ENCODE measurements at places on chromosomes 7 and 10.

DNA sequence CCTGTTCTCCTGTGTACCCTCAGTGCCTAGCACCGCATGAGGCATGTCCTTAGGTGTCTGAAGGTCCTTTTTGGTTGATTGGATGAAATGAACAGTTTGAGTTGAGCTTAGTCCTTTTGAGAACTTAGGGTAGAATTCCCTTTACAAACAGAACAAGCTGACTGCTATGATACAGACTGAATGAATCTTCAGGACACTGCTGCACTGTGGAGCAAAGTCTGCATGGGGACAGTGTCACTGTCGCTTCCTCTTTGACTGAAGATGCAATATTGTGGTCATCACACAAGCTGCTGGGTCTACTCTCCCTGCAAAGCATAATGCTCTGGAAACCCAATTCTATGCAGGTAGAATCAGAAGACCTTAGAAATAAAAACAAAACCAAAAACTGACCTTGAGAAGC lies 8.6 kb upstream of the PLAU start:
- no peak for DNase-seq

DNA sequence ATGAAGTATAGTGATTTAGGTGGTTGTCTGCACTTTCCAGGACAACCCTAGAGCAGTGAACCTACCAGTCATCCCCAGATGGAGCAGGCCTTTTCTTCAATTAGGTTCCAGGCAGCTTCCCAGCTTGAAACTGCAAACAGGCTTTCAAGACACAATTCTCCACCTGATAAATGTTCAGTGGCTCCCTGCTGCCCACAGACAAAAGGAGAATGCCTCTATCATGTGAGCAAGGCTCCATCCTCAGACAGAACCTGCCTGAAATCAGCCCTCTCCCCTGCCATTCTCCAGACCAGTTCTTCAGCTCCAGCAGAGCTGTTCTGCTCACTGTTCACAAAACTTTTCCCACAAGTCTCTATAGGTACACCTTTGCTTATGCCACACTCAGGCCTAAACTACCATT lies 22.1 kb downstream of the RELN start:
- no peak for DNase-seq

GRCh38 chr10:81021428-81022129 lies 483.9 kb downstream of the SH2D4B start:
- DNase-seq = no peak

GRCh38 chr7:2014391-2015241 lies 218.1 kb downstream of the MAD1L1 start:
- DNase-seq = no peak

- DNase-seq = no peak
Observed at GRCh38 chr7:105910172-105910571, 33.8 kb upstream of the ATXN7L1 start.

GRCh38 chr7:44068054-44068453 lies 2.7 kb upstream of the PGAM2 start:
- no peak for DNase-seq

GRCh38 chr10:7170626-7171322 lies 240.1 kb downstream of the SFMBT2 start:
- DNase-seq = no peak

DNA sequence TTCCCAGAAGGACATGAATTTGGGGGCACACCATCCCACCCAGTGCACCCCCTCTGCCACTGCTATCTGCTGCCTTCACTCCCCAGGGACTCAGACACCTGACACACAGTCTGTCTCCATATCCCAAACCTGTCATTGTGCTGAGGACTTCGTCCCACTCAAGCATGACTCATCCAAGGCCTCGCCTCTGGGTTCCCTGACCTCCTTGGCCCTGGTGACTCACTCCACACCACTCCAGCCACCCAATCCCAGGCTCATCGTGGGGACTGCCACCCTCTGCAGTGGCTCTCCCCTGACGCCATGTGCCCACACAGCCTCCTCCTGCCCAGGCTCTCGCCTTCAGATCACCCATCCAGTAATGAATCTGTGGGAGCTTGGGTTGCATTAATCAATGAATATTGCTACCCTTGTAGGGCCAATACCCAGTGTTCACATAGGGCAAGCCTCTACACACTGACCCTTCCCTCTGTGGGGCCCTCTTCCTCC lies 6.6 kb upstream of the INSIG1 start:
- no peak for DNase-seq

DNA sequence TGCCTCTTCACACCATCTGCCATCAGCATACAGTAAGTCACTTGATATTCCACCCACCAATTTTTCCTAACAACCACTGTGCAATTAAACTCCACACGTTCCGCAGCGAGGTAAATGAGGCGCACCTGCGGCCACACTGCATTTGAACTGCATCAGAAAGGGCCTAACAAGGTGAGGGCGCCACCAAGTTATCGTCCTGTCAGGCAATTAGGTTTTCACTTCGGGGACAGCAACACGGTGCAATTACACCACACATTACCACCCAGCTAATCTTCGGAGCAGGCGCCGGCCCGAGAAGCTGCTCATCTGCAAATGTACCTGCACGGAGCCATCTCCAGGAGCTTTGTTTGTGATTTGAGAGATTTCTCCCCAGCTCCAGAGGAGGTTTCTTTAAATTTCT lies 84.4 kb downstream of the EBF3 start:
- no peak for DNase-seq

GRCh38 chr7:93171606-93172226 lies 23.5 kb upstream of the SAMD9L start:
- no peak for DNase-seq

DNA sequence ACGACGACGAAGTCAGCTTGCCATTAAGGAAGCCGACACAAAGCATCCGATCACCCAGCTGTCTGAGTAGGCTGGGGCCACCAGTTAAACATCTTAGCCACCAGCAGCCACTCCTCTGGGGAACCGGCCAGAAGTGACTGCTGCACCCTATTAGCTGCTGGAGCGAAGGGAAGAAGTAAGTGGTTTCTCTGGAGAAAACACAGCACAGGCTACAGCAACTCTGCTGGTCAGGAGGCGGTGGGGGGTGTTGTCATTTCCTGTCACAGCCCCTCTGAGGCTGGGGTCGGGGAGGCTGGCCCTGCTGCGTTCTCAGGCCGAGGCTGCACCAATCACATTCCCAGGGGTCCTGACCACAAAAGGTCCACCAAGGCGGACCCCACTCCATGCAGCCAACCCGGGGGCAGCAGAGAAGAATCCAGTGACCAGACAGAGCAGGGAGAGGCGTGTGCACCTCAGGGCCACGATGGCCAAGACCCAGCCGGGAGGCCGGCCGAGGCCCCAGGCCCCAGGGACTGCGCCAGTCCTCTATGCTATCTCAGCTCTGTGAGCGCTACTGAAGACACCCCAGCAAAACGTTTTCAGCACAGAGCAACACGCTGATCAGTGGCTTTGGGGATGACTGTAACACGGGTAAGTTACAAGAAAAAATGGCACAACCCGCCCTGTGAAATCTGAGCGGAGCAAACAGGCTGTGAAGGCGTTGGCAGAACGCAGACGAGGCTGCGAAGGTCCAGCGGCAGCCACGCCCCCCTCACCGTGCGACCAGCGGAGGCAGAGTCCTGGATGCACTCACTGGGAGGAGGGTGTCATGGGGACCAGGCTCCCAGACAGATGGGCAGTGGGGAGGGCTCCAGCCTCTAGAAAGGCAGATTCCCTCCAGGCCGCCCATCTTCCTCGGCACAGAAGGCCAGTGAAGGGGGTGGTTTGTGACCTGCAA lies 24.8 kb downstream of the STK32C start:
- DNase-seq = no peak

DNA sequence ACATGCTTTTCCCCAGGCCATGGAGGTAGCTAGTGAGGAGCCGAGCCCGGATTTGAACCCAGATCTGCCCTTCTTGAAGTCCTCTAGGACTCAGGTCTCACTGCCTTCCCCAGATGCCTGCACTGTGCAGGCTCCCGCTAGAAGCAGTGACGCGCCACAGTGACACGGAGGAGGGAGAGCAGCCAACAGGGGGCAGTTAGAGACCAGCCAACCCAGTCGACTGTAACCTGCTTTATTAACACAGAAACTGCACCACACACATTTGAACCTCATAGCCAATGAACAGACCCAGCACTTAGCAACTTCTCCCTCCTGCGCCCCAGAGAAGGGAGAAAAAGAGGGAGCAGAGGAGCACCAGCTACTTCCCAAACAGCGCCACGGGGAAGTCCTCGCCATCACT lies 27.4 kb downstream of the PILRA start:
- DNase-seq = no peak

GRCh38 chr7:92751902-92752901 lies 84.2 kb downstream of the CDK6 start:
- DNase-seq = no peak
